ENCODE measurements at places on chromosomes 2 and 18. TPM values are rescaled to one million over a fixed set of nuclear protein-coding genes. Genes with fewer than 3 reads are reported as not detected.

- DNase-seq = no peak
Observed at GRCh38 chr18:48546396-48546795, 7.6 kb downstream of the CTIF start.

GCG gene
- not detected for total RNA-seq

MOGAT1 gene
- total RNA-seq = not detected

ZAP70 gene
- total RNA-seq = 1.9 TPM

DNA sequence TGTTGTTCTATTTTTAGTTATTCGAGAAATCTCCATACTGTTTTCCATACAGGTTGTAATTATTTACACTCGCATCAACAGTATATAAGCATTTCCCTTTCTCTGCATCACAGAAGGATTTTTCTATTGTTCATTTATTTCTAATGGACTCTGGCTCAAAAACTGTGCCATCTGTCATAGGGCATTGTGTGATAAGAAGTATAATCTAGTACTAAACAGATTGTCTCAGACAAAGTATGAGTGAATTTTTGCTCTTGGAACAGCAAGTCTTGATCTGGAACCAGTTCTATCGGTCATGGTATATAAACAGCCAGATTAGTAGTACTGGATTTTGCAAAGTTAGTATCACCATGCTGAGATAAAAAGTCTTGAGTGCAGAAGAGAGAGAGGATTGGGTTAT, 145.8 kb downstream of the KIAA1328 start:
- no peak for DNase-seq

GRCh38 chr2:66268756-66269155, 166.2 kb upstream of the MEIS1 start:
- DNase-seq = no peak

DNA sequence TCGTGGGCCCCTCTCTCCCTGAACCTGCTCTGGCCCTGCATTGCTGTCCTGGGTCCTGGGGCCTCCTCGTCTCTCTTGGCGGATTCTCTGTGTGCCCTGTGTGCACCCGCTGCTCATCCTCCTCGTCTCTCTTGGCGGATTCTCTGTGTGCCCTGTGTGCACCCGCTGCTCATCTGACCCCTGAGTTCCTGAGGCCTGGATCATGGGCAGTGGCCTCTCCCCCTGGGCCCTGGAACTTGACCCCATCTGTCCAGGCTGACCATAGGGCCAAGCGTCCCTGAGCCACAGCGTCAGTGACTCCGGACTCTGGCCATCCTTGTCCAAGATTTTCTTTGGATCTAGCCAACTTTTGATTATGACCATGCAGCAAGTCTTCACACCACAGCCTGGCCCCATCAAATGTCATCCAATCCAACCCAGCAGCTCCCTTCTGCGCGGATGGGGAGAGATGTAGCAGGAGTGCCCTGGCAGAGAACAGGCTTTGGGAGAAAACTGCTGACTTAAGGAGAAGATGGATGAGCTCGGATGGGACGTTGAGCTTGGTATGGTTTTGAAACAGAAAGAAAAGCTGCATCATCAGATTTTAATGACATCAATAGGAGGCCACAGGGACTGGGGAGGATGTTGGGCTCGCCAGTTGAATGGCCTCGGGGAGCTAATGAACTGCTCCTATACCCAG, 455.1 kb upstream of the HS6ST1 start:
- DNase-seq = no peak

ABCB11 gene
- 0.11 TPM for total RNA-seq

GRCh38 chr2:148614014-148614321, 30.6 kb upstream of the EPC2 start:
- no peak for DNase-seq

ATOH8 gene
- total RNA-seq = 18.3 TPM

- DNase-seq = no peak
Observed at GRCh38 chr18:63329431-63330145, 10.0 kb upstream of the BCL2 start.

GRCh38 chr18:68763083-68763482, 34.8 kb upstream of the CCDC102B start:
- no peak for DNase-seq

SERPINB12 gene
- total RNA-seq = not detected

- DNase-seq = peak; percentile 21
Observed at GRCh38 chr2:58834404-58834803, 593.3 kb upstream of the FANCL start.

DNA sequence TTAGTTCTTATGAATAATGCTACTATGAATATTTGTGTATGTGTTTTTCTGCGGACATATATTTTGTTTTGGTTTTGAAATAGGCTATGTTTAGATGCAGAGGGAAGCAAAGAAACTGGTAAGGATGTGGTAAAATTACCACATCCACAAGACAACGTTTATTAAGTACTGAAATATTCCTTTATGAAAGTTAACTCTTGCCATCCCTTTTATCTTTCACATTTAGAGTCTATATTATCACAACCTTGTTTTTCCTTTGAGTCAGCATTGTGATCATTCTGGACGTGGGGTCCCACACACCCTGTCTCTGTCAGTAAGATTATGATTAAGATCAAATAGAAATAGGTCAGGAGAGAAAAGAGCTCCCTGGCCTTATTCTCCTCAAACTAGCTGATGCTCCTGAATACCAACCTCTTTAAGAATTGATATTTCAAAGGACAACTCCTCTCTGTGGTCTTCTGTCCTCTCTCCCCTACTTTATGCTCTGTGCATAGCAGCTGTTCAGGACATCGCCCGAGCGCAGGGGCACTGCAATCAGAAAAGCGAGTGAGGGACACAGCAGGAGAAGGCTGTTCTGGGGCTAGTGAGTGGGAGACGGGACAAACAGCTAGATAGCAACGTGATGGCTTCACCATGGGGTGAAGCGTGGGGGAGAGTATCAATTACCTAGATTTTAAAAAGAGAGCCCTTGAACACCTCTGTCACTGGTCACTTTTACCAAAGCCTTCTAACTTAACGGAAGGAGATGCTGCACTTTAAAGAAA, 12.2 kb downstream of the METAP1D start:
- DNase-seq = no peak

CHRNG gene
- 3.5 TPM for total RNA-seq

GRCh38 chr2:96345438-96345837, 9.9 kb downstream of the NCAPH start:
- no peak for DNase-seq

ABCG8 gene
- not detected for total RNA-seq

TUBB8B gene
- total RNA-seq = not detected

DNA sequence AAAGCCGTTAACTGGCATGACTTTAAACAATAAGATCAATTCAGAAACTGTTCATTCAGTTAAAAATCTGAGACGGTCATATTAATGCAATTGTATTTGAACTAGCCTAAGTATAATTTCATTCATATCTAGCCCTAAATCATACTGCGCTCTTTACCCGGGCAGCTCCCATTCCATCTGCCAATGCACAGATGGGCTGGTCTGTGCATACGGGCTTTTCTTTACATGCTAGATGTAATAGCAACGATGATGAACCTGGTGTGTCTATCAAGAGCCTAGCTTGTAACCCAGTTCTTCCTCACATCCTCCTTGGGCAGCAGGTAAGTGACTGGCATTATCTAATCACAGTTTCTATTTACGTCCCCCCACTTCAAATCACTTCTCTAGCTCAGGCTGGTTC, 631.5 kb upstream of the KLHL29 start:
- no peak for DNase-seq

AOX1 gene
- 6.0 TPM for total RNA-seq

DNA sequence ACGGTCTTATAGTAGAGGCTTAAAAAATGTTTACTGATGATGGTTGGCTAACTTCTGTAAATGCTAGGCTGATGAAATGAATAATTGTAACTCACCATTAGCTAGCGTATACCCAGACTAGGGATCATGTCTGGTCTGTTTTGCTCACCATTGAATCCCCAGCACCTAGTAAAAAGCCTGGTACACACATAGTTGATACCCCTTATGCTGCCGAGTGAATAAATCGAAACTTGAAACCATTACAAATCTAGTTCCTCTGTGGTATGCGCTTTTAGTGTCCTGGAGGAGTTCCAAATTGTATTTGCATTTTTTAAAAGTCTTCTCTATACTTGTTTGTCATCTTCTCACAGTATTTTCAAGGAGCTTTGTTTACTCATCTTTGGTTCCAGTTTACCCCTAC, 1.3 kb downstream of the TAF1B start:
- DNase-seq = no peak

- no peak for DNase-seq
Observed at GRCh38 chr2:2775018-2775417, 443.9 kb upstream of the MYT1L start.

PDE11A gene
- total RNA-seq = 1.3 TPM

GRCh38 chr18:63890950-63891304, 3.4 kb downstream of the SERPINB2 start:
- DNase-seq = no peak

GRCh38 chr2:181122601-181123000, 142.2 kb downstream of the UBE2E3 start:
- DNase-seq = no peak

- DNase-seq = no peak
Observed at GRCh38 chr2:95077530-95077825, 44.1 kb downstream of the MRPS5 start.

LRATD1 gene
- total RNA-seq = 15.4 TPM

- no peak for DNase-seq
Observed at GRCh38 chr18:3653263-3653850, 203.4 kb downstream of the TGIF1 start.

RNU2-63P gene
- not detected for total RNA-seq

FAHD2A gene
- 17.8 TPM for total RNA-seq

DNA sequence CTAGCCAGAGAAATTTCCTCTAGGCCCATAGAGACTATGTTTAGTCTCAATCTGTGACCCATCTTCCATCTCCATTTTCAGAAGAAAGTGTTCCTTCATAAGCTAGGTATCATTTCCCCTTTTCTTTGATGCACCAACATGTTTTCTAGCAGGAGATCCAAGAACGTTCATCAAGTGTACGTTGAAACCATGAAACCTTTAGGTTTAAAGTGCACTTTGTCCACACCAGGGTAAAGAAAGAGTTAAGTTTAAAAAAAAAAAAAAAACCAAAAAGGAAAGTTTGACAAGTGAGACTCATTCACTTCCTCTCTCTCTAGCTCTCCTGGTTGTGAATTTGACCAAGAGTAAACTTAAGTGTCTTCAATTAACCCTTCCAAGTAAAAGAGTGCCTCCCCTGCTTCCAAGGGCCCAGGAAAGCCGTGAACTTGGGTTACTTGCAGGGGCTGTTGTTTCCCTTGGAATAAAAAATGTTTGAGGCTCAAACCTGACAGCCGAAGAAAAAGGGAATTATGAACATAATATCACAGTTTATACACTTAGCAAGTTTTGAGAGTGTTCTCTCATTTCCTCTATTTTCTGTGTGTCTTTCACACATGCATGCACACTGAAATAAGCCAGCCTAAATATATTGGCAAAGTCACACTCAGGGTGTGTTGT, 56.7 kb downstream of the LBH start:
- DNase-seq = no peak

- no peak for DNase-seq
Observed at GRCh38 chr2:218406949-218407618, 7.4 kb downstream of the CTDSP1 start.

DNA sequence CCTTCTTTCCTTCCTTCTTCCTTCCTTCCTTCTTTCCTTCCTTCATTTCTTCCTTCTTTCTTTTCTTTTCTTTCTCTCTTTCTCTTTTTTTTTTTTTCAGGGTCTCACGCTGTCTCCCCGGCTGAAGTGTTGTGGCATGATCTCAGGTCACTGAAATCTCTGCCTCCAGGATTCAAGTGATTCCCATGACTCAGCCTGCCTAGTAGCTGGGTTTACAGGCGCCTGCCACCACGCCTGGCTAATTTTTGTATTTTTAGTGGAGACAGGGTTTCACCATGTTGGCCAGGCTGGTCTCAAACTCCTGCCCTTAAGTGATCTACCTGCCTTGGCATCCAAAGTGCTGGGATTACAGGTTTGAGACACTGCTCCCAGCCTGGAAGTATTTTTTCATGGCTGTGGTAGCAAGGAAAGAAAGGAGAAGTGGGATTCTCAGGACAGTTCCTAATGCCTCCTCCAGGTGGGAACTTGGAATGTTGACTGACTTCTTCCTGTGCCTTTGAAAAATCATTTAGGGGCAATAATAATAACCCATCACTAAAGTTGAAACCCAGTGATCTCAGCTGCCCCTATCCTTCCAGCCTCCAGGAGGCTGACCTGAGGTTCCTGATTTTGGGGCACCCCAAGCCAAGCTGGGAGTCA, 89.3 kb upstream of the CELF4 start:
- no peak for DNase-seq

GRCh38 chr2:23809150-23809549, 117.8 kb downstream of the ATAD2B start:
- no peak for DNase-seq

- no peak for DNase-seq
Observed at GRCh38 chr18:35466815-35467623, 30.7 kb downstream of the INO80C start.

Data from urinary bladder (tissue), 4 donors.